ENCODE measurements at places on chromosomes 6 and 20. TPM values are rescaled to one million over a fixed set of nuclear protein-coding genes. Genes with fewer than 3 reads are reported as not detected.

The FNDC1 gene
- 0.03 TPM for polyA plus RNA-seq

The TP53INP2 gene
- polyA plus RNA-seq: 2.0 TPM

The PRR18 gene
- polyA plus RNA-seq: 0.08 TPM

The SNRPB gene
- 262 TPM for polyA plus RNA-seq

The SEL1L2 gene
- not detected for polyA plus RNA-seq

The EDN1 gene
- polyA plus RNA-seq: 5.2 TPM

The HLA-DRB1 gene
- 729 TPM for polyA plus RNA-seq

The PREX1 gene
- polyA plus RNA-seq: 76.7 TPM

The GCM1 gene
- polyA plus RNA-seq: 0.22 TPM

The CRISP2 gene
- polyA plus RNA-seq: not detected

The BPIFB2 gene
- not detected for polyA plus RNA-seq

The SMAP1 gene
- 12.6 TPM for polyA plus RNA-seq

The RNF144B gene
- 10.2 TPM for polyA plus RNA-seq

The CDSN gene
- not detected for polyA plus RNA-seq

The ELOVL4 gene
- 0.26 TPM for polyA plus RNA-seq

The TFAP2D gene
- polyA plus RNA-seq: not detected

The PAK5 gene
- not detected for polyA plus RNA-seq

The DEFB126 gene
- not detected for polyA plus RNA-seq

The PTPRT gene
- 0.10 TPM for polyA plus RNA-seq

The MATN4 gene
- not detected for polyA plus RNA-seq

The CRIP3 gene
- polyA plus RNA-seq: 15.1 TPM

The TMEM217 gene
- polyA plus RNA-seq: 0.91 TPM

The DPM1 gene
- polyA plus RNA-seq: 65.0 TPM

The IP6K3 gene
- polyA plus RNA-seq: 0.36 TPM

The DLL1 gene
- polyA plus RNA-seq: 15.0 TPM

The PRL gene
- not detected for polyA plus RNA-seq

The SPATS1 gene
- polyA plus RNA-seq: not detected

The PFDN4 gene
- polyA plus RNA-seq: 59.7 TPM

The NKX2-4 gene
- not detected for polyA plus RNA-seq

The RAB44 gene
- 0.24 TPM for polyA plus RNA-seq

The PDE10A gene
- polyA plus RNA-seq: 2.5 TPM

The VEGFA gene
- polyA plus RNA-seq: 36.0 TPM

The MLIP gene
- 0.04 TPM for polyA plus RNA-seq

The PTGIS gene
- polyA plus RNA-seq: 0.15 TPM

The FAM217A gene
- polyA plus RNA-seq: not detected

The TEAD3 gene
- polyA plus RNA-seq: 2.5 TPM

The PRDM13 gene
- not detected for polyA plus RNA-seq

The RNF182 gene
- polyA plus RNA-seq: not detected

All from spleen (tissue), 13 donors.